H4 (cell line): ENCODE measurements at places on chromosomes 1 and 21. TPM values are rescaled to one million over a fixed set of nuclear protein-coding genes. Genes with fewer than 3 reads are reported as not detected.

DNA sequence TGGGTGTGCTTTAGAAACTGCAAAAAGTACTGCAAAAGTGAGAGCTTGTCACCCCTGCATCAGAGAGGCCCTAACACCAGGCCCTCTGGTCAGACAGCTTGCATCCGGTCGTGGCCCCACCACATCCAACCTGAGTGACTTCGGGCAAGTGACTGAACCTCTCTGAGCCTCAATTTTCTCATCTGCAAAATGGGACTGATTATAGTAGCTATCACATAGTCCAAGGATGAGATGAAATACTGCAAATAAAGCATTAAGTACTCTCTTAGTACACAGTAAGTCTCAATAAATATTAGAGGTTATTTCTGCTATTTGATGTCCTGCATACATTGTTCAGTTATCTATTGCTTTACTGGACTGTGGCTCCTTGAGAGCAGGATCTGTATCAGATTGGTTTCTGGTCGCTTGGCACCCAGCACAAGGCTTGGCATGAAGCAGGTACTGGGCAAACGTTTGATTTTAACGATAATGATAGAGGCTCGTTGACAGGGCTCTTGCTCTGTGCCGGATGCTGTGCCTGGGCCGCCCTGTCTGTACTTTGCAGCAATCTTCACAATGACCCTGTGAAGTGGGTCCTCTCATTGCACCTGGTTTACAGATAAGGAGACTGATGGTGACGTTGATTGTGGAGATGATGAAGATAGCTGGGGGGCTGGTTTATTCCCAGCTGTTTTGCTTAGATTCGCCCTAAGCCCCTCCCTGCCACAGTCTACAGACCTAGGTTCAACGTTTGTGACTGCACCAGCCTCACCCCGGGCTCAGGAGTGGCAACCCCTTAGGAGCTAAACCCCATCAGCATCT is 43.6 kb downstream of the RAP1GAP start:
- no peak for DNase-seq

KLF17 gene
- not detected in 2 replicates for total RNA-seq

DNA sequence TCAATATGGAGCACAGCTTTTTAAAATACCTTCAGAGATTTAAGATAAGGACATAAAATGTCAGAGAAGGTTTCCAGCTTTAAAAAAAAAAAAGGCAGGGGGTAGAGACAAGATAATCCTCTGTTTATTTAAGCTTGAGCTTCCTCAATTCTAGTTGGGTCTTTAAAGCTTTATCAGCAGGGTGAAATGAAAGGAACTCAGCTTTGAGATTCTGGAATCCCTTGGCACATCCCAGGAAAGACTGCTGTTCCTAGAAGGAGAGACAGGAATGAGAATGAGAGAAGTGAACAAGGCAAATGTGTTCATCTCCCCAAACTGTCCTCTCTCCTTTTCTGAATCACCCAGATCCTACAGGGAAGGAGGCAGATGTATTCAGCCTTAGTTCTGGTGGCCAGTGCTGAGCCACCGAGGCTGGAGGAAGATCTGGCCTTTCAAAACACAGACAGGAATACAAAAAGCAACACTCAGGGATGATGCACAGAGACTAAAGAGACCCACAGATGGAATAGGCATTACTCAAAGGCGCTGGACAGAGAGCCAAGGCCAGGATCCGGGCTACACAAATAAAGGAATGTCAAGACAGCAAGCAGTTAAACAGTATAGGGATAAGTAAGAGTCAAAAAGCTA is 385.8 kb upstream of the DUSP10 start:
- no peak for DNase-seq

HTR6 gene
- not detected in 2 replicates for total RNA-seq

DNA sequence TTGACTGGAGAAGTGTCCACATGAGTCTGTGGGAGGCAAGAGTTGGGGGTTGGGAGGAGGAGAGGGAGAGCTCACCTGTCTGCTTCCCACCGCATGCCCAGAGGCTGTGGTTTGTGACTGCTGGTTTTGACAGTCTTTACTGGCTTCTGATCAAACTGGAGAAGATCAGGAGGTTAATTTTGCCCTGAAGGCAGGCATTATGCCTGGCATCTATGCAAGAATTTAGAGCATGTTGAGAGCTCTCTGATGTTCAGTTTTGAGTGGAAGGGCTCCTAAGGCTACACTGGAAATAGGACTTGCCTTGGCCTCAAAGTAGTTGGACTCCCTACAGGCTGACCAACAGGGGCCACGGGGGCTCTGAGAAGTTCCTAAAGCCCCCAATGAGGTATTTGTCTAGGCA is 101.6 kb downstream of the TLR5 start:
- no peak for DNase-seq

FAM3B gene
- not detected in 2 replicates for total RNA-seq
